ENCODE measurements at places on chromosomes 13 and 19.

DNA sequence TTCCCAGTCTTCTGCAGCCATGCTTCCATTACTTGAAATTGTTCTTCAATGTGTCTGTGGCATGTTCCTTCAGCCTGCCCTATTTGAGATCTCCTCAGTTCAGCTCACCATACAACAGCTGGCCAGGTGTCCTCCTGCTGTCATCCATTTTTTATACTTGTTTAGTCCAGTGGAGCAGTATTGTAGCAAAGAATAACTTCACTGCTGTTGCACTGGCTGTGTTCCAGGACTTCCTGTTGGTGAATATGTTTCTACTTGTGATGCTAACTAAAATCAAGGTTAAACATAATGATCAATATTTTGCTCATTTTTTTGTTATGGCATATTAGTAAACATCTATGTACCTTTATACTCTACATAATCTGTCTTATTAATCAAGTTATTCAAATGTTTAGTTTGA is 1394.1 kb downstream of the PCDH9 start:
- DNase-seq: no peak

- no peak for DNase-seq
Observed at GRCh38 chr13:48275507-48275906, 28.0 kb upstream of the RB1 start.

DNA sequence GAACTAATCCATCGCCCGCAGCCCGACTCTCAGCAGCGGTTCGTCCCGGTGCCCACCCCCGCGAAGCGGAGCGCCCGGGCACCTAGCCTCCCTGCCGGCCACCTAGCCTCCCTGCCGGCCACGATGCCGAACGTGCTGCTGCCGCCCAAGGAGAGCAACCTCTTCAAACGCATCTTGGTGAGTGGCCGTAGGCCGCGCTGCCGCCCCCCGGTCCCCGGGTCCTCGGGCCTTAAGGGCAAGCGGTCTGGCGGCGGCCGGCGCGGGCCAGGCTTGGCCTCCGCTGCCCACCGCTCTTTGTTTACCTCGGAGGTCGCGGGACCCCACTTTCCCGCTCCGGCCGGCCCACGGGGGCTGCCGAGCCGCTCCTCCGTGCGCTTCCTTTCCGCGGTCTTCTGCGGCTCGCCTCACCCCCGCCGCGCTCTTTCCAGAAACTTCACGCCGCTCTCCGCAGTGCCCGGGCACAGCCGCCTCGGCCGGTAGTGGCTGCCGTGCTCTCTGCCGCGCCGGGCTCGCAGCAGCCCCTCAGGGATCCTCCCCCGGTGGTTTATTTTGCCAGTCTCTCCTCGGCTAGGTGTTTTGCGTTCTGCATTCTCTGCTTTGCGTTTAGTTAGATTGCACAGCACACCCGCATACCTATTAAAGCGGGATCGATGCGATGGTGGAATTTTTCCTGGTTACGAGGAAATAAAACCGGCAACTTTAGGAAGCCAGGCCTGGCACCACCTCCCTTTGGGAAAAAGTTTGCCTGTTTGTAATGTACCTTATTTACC is 524 bp downstream of the NAA16 start:
- DNase-seq: no peak

DNA sequence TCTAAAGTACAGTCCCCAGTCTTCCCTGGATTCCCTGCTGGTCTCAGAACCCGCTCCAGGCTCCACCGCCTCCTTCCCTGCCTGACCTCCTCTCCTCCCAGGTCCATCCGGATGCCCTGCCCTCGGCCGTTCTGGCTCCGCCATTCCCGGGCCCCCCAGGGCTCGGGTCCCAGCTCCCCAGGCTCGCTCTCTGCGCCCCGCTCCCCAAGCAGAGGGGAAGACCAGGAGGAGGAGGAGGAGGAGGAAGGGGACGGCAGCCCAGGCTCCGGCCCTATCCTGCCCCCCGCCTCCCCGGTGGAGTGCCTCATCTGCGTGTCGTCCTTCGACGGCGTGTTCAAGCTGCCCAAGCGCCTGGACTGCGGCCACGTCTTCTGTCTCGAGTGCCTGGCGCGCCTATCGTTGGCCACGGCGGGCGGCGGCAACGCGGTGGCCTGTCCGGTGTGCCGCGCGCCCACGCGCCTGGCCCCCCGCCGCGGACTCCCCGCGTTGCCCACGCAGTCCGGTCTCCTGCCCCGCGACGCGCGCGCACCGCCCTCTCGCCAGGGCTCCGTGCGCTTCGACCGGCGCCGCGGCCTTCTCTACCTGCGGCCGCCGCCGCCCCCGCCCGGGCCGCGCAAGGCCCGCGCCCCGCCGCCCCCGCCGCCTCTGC is 647 bp downstream of the RNF225 start:
- DNase-seq: no peak

DNA sequence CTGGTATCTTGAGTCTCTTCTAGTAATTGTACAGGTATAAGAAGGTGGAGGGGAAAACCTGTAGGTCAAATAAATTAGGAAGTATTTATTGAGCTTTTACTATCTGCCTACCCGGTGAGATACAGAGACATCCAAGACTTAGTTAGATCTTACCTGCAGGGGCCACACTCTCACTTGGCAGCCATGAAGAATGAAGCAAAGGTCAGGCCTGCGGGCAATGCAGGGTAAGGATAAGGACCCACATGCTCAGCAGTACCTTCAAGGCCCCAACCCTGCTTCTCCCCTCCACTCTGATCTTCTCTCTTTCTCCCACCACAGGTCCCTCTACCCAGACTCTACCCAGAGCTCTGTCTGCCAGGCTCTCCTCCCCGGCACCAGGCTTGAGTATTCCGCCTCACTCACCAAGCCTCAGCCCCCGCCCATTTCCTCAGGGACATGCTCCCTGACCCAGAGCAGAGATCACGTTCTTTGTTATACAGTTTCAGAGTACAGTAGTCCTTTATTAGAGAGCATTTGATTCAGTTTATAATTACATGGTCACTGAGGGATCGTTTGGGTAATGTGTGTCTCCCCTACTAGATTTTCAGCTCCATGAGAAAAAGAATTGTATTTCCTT is 18.9 kb upstream of the CLDN10 start:
- DNase-seq: no peak

- DNase-seq: no peak
Observed at GRCh38 chr13:49995625-49996101, 1.2 kb upstream of the TRIM13 start.

- DNase-seq: no peak
Observed at GRCh38 chr13:36417331-36417730, 15.0 kb upstream of the CCNA1 start.

- no peak for DNase-seq
Observed at GRCh38 chr13:62583466-62583865, 1167.8 kb upstream of the PCDH20 start.

DNA sequence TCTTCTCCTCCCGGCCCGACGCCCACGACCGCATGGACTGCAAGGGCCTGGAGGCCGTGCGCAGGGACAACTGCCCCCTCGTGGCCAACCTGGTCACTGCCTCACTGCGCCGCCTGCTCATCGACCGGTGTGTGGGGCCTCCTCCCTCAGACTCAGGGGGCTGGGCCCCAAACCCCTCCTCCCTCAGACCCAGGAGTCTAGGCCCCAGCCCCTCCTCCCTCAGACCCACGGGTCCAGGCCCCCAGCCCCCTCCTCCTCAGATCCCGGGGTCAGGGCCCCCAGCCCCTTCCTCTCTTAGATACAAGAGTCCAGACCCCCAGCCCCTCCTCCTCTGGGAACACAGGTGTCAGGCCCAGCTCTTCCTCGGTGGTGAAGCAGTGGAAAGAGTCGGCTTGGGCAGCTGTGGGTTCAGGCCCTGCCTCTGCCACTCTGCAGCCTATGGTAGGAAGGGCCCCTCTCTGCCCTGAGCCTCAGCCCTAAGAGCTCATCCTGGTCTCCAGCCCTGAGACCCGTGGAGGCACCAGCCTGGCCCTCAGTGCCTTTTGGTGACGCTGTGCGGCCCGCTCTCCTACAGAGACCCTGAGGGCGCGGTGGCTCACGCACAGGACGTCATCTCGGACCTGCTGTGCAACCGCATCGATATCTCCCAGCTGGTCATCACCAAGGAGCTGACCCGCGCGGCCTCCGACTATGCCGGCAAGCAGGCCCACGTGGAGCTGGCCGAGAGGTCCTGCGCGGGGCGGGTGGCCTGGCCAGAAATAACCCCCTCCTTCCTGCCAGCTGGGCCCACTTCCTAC is 3.7 kb upstream of the SPIB start:
- DNase-seq: no peak

DNA sequence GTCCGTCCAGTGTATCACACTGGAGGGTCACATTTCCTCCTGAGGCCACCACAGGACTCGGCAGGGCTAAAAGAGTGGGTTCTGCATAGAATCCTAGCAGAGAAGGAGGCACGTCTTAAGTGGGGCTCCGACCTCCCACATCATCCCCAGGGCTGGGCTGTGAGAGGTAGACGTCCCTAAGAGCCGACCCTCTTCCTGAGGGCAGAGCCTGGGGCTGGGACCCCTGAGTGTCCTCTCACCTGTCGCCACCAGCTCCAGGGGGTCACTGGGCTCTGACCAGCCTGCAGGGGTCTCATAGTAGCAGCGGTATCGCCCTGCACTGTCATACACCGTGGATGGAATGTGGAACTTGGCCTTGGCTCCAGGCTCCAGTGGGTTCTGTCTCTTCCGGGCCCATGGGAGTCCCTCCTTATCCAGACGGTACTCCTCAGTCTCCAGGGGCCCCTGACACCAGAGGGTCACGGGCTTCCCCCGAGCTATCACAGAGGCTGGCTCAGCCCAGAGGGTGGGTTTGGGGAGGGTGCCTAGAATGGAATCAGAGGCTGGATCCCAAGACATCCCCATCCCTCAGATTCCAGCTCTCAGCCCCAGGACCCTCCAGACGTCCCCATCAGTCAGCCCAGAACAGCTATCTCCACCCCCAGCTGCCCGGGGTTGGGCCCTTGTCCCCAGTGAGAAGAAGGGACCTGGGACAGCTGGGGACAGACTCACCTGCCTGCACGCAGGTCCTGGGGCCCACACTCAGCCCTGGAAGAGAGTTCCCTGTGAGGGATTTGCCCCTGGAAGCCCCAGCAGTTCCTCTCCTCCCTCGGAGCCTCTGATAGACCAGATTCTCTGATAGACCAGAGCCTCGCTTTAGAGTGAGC is 590 bp downstream of the LILRB5 start:
- no peak for DNase-seq

DNA sequence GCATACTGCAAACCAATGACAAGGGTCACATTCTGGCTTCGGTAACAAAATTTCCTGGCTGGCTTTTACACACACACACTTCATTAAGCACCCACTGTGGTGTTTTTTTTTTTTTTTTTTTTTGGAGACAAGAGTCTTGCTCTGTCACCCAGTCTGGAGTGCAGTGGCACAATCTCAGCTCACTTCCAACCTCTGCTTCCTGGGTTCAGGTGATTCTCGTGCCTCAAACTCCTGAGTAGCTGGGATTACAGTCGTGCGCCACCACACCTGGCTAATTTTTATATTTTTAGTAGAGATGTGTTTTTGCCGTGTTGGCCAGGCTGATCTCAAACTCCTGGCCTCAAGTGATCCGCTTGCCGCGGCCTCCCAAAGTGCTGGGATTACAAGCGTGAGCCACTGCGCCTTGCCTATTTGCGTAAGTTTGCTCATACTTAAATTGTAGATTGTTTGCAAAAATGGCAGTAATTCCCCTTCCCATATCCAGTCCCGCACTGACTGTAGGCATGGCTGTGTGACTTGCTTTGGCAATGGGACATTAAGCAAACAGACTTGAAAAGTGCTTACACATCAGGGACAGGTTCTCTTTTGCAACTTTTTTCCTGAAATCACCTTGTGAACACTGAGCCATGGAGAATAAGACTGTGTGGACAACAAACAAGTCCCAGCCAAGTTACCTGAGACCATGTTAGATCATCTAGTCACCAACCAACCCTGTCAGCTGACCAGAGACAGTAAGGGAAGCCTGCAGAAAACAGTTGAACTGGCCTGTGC is 42.1 kb upstream of the EBPL start:
- no peak for DNase-seq

DNA sequence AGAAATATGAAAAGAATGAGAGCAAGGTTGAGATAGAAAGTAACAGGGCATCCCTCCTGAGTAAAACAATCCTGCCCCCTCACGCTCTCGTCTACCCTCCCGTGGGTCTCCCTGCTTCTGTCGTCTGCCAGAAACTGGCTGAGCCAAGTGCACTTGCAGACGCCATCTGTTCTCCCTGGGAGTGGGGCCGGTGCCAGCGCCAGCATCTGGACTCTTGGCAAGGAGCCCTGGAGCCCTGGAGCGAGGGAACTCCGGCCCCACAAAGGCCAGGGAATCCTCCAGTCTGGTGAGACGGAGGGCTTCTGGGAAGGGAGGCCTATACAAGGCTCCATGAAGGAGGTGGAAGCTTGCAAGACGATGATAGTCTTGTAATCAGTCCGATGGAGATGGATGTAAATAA is 2.3 kb upstream of the TMEM91 start:
- DNase-seq: peak; percentile 71

DNA sequence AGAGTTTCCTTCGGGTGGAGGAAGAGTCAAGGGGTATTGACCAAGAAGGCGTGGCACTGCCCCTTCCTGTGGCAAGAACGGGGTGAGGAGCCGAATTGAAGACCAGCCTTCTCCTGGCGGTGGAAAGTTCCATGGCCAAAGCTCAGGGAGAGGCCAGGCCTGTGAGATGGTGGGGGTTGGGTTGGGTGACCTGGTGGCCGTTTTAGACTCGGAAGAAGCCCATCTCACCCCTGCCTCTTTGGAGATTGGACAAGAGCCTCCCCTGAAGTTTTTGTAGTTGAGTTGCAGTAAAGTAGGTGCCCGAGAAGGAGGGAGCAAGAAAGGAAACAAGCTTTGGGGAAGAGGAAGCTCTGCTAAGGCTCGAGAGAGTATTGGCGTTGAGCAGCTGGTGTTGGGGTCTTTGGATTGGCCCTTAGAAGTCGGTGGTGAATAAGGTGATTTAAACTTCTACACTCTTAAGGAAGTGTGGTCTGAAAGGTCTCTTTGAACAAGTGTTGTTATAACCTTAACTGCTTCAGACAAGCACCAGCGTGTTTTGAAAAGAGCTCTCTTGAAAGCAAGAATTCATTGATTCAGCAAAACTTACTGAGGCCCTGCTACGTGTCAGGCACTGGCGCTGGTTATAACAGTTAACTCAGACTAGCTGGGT is 964 bp downstream of the SPINT2 start:
- DNase-seq: no peak

- peak; percentile 75 for DNase-seq
Observed at GRCh38 chr13:97339019-97339987, 94.7 kb upstream of the RAP2A start.

- DNase-seq: no peak
Observed at GRCh38 chr19:54506079-54506478, 3.4 kb downstream of the LAIR2 start.

GRCh38 chr19:3186891-3187661 is 1.3 kb downstream of the NCLN start:
- DNase-seq: no peak

GRCh38 chr19:20858861-20859260 is 64.2 kb upstream of the ZNF85 start:
- no peak for DNase-seq

All from BJ (cell line).